ENCODE measurements at places on chromosomes 6 and 20.

- no peak for DNase-seq
Measured at GRCh38 chr6:112899541-112899940, 552.4 kb downstream of the RFPL4B start.

- DNase-seq: no peak
Measured at GRCh38 chr6:85865420-85866369, 223.0 kb upstream of the SYNCRIP start.

GRCh38 chr20:8788831-8789230, 280.1 kb upstream of the PLCB4 start:
- no peak for DNase-seq

DNA sequence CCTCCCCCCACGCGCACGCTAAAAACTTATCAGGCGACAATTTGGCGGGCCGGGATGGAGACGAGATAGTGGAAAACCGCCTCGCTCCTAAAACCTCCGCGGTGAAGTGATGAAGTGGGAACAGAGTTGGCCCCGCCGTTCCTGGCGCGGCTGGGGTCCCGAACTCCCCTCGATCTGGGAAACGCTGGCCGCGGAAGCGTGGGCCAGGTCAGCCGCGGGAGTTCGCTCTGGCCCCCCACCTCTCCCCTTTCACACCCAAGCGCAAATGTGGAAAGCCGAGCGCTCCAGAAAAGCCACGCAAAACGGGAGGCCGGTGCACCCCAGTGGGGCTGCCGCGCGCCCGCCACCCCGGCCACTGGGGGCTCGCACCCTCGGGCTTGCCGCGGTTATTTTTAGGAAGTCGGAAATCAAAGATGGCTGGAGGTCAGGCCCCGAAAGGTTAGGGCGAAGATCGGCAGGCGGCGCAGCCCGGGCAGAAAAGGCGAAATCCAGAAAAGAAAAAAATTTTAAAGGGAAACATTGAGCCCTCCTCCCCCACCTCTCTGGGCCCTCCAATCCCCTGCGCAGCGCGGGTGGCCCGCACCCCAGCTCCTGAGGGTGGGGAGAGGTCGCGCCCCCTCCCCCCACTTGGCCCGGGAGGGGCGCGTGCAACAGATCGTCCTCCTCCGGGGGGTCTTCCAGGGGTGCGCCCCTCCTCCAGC, 1.0 kb downstream of the SALL4 start:
- no peak for DNase-seq

- no peak for DNase-seq
Measured at GRCh38 chr6:35363293-35363750, 21.0 kb downstream of the PPARD start.

- DNase-seq: no peak
Measured at GRCh38 chr20:47325242-47325641, 31.3 kb downstream of the ZMYND8 start.

- no peak for DNase-seq
Measured at GRCh38 chr6:154367336-154367735, 10.7 kb upstream of the IPCEF1 start.

DNA sequence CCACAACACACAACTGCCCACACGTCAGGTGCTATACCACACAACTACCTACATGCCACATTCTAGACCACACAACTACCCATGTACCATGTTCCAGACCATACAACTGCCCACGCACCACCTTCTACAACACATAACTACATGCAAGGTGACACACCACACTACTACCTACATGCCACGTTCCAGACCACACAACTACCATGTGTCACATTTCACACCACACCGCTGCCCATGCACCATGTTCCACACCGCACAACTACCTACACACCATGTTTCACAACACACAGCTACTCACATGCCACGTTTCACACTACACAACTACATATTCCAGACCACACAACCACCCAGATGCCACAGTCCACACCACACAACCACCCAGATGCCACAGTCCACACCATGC, 19.8 kb downstream of the THBS2 start:
- DNase-seq: no peak

GRCh38 chr20:32168184-32168910, 39.2 kb downstream of the PLAGL2 start:
- no peak for DNase-seq

GRCh38 chr6:159268511-159268910, 99.3 kb downstream of the FNDC1 start:
- DNase-seq: no peak

DNA sequence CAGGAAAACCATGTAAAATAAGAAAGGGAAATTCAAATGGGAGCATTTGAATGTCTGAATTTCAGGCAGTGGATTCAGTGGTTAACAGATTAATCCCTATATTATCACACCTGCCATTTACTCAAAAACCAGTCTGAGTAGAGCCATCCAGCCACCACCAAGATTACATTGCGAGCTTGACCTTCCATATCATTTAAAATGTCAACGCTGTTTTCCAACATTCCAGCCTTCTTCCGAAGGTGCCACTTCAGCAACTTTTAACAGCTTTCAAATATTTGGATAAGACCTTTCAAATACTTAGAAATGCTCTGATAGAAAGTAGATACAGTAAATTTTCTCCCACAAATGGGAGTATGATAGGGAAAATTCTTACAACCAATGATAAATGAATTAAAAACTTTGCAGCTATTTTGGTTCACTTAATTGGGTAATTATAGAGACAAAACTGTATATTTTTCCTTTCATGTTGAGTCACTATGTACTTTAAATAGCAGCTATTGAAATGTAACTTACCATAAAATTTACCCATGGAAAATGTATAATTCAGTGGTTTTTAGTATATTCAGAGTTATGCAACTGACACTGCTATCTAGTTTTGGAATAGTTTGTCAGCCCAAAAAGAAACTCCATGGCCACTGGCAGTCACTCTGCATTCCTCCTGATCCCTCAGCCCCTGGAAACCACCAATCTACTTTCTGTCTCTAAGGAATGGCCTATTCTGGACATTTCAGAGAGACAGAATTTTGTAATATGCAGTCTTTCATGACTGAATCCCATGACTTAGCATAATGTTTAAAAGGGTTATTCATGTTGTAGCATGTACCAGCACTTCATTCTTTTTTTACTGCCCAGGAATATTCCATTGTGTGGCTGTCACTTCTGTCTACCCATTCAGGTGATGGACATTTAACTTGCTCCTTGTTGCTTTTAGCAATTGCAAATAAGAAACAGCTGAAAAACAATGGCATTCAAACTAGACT, 21.5 kb downstream of the EZR start:
- no peak for DNase-seq

- DNase-seq: no peak
Measured at GRCh38 chr6:9250852-9251251, 815.5 kb upstream of the SLC35B3 start.

GRCh38 chr20:20410678-20411077, 42.8 kb downstream of the INSM1 start:
- no peak for DNase-seq

- DNase-seq: no peak
Measured at GRCh38 chr20:46700481-46700880, 9.0 kb upstream of the SLC2A10 start.

DNA sequence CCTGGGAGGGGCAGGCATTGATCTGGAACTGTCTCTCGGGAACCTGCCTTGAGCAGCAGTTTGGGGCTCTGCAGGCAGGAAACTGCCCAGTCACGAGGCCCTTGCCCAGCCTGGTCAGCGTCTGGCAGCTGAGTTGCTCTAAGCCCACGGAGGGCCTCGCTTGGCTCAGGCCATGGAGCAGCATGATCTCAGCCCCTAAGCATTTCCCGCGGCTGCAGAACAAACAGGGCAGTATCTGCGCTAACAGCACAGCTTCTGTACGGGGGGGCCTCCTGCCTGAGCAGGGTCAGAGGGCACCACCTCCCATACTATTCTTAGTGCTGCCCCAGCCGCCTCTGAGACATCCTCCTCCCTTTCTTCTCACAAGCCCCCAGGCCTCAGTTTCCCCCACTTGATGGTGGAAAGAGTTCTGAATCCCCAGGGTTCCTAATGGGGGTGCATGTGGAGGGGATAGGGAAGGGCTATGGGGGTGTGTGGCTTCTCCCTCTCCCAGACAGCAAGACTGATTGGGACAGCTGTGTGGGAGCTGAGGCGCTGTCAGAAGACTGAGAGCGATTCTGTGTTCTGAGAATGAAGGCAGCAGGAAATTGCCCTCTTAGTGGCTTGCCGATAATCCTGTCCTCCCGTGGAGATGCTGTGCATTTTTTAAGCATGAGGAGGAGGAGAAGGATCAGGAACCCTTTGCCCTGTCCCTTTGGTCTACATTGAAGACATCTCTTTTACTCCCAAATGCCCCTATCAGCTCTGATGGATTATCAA, 46.4 kb downstream of the MOCS1 start:
- no peak for DNase-seq

- DNase-seq: no peak
Measured at GRCh38 chr6:66675906-66676305, 968.9 kb upstream of the EYS start.

GRCh38 chr6:56677559-56677958, 34.9 kb upstream of the DST start:
- no peak for DNase-seq

GRCh38 chr6:33857093-33857931, 53.5 kb upstream of the MLN start:
- no peak for DNase-seq

DNA sequence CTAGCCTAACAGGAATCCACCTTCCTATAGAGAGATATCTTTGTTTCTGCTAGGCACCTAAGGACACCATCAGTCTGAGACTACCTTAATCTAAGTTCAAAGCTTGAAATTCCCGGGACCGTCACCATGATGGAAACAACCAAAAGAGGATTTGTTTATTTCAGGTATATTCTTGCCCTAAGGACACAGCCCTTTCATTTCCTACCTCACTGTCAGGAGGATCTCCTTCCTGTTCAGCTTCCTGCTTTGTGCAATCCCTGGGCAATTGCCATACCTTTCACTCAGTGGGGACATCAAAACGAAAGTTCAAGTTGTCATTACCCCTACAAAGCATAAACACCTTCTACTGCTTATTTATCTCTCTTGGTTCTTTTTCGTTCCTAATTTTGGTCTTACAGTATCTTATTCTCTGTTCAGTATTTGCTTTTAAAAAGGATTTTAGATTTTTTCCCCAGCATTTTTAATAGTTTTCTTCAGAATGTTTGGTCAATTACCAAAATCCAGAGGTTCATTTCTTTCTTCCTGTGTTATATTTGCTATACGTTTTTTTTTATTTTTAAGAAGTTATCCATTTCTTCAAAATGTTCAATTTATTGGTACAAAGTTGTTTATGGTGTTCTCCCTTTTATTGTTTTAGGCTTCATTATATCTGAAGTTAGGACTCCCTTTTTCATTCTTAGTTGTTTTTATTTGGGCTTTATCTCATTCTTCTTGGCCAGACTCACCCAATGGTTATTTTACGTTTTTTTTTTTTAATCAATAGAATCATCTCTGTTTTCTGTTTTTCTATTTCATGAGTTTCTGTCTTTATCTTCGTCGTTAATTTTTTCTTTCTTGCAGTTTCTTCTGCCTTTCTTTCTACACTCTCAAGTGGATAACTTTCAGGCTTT, 13.0 kb upstream of the TBPL1 start:
- no peak for DNase-seq

DNA sequence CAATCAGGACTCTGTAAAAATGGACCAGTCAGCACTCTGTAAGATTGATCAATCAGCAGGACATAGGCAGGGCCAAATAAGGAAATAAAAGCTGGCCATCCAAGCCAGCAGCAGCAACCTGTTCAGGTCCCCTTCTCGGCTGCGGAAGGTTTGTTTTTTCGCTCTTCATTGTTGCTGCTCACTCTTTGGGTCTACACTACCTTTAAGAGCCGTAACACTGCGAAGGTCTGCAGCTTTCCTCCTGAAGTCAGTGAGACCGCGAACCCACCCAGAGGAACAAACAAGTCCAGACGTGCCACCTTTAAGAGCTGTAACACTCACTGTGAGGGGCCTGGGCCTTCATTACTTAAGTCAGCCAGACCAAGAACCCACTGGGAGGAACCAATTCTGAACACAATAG, 223.2 kb upstream of the EXOC2 start:
- DNase-seq: no peak

GRCh38 chr20:40506537-40506939, 182.5 kb downstream of the MAFB start:
- DNase-seq: no peak

GRCh38 chr20:31678389-31679356, 41.0 kb downstream of the COX4I2 start:
- DNase-seq: no peak

GRCh38 chr20:48603116-48603818, 224.5 kb downstream of the PREX1 start:
- DNase-seq: no peak

GRCh38 chr6:3874069-3874468, 24.9 kb downstream of the FAM50B start:
- DNase-seq: no peak

DNA sequence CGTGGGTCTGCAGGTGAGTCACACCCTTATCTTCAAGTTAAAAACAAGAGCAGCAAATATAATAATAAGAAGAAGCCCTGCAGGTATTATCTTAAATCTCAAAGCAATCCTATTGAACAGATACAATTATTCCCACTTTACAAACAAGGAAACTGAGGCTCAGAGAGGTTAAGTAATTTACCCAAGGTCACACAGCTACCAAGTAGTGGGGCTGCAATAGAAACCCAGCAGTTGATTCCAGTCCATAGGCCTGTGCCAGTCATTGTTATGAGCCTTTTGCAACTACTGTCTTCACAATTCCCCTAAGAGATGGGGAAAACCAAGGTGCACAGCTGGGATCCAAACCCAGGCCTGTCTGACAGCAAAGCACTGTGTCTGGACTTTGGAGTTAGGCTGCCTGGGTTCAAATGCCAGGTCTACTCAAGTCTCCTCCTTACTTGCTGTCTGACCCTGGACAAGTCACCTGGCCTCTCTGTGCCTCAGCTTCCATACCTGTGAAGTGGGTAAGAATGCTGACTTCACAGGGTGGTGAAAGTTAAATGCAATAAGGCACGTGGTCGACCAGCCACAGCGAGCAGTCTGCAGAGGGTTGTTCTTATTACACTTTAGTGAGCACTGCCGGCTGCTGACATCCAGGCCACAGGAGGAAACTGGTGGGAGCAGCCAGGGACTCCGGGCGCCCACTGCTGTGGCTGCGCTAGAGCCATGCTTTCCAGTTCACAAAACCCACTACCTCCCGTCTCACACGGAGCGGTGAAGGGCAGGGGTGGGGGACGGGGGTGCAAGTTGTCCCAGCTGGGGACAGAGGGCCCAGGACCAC, 6.1 kb downstream of the MYL9 start:
- no peak for DNase-seq

All from stimulated activated CD4-positive, alpha-beta T cell treated with anti-CD3 and anti-CD28 coated beads, Interleukin-2, amount 100 ng/mL, for 48 hours (primary cell).